Right kidney (tissue), 9 donors: ENCODE measurements at places on chromosomes 11 and 22.

GRCh38 chr22:37166675-37167066, 17.0 kb upstream of the IL2RB start:
- DNase-seq = peak; percentile 75

DNA sequence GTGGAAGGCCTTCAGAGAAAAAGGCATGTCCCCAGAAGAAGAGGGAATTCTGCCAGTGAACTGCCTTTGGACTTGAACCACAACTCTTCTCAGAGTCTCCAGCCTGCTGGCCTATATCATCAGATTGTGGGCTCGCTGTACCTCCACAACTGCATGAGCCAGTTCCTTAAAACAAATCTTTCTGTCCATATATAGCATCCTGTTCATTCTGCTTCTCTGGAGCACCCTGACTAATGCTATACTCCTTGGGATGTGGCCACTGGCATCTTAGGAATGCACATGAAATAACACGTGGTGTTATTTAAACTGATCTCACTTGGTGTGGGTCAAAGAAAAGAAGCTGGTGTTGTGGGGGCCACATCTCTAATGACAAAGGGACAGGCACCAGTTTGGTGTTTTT, 58.3 kb upstream of the VSTM5 start:
- no peak for DNase-seq

DNA sequence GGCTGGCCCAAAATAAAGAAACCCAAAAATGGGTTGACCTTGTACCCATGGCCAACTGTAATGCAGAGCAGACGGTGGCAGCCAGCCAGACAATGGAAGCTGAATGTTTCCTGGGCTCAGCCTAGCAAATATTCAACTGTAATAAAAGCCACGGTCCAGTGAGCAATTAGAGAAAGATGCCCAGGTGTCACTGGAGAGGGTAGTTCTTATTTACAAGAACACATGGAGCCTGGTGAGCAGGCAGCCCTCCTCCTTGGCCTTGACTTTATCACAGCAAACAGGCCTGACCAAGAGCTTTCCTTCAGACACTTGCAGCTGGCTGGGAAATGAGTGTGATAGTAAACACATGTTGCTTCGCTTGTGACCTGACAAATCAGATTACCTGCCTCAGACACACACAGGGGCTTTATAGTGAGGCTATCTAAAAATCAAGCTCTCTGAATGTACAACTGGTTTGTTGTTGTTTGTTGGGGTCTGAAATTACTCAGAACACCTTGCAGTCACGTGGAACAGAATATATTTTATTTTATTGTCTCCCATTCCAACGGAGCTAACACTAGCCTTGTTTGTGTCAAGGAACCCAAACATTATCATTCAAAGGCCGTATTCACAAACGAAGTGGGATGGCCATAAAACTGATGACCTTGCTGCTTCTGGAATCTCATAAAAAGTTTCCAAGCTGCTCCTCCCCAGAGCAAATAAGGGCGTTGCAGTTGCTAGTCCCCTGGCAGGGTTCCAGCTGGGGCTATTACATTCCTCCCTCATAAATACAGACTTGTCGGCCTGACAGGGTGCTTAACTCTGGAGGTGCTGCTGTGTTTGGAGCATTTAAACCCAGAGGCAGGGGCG, 161.1 kb downstream of the BBOX1 start:
- DNase-seq = peak; percentile 73

GRCh38 chr22:19569976-19570375, 45.8 kb upstream of the CLDN5 start:
- no peak for DNase-seq

- DNase-seq = no peak
These were observed 58.5 kb upstream of the ANO1 start for GRCh38 chr11:70019576-70020011.

- peak; percentile 36 for DNase-seq
These were observed 55.5 kb upstream of the SLC5A12 start for GRCh38 chr11:26777372-26777808.

- DNase-seq = no peak
These were observed 10.4 kb upstream of the SEPTIN5 start for GRCh38 chr22:19703869-19704268.

- peak; percentile 27 for DNase-seq
These were observed 20.4 kb upstream of the SCUBE1 start for GRCh38 chr22:43363315-43364168.

DNA sequence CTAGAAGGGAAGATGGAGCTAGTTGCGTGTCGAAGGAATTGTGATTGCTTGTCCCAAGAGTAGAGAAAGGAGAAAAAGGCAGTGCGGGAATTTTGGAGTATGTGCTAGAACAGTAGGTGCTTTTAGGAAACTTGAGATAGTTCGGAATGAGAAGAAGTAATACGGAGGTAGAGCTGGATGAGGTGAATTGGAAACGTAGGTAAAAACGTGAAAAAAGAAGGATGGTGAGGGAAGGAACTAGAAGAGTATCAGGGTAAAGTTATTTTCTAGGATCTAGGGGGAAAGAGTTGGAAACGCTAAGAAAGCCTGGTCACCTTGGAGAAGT, 1.4 kb downstream of the CEP57 start:
- DNase-seq = no peak

- no peak for DNase-seq
These were observed 1.8 kb downstream of the MTMR2 start for GRCh38 chr11:95922099-95922498.

- DNase-seq = no peak
These were observed 84.0 kb downstream of the DHCR7 start for GRCh38 chr11:71364176-71364671.

- no peak for DNase-seq
These were observed 1850.2 kb upstream of the RAG2 start for GRCh38 chr11:38448284-38448683.

- peak; percentile 12 for DNase-seq
These were observed 314.2 kb downstream of the BLID start for GRCh38 chr11:121801781-121802180.

DNA sequence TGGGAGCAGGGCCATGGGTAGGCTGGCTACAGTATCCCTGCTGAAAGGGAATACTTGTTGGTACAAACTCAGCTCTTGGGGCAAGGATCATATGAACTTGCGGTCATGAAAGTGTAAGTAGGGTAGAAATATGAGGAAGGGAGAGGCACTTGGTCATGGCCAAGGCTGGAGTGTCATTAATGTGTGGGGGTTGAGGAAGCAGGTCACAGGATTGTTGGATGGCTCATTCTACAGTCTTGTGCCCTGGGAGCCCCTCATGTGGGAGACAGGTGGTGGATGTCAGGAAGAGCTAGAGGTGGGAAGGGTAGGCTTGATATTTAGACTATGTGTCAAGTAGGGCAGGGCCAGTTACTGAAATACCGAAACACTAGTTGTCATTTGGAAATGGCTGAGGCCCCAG, 95.5 kb downstream of the RRM1 start:
- no peak for DNase-seq

DNA sequence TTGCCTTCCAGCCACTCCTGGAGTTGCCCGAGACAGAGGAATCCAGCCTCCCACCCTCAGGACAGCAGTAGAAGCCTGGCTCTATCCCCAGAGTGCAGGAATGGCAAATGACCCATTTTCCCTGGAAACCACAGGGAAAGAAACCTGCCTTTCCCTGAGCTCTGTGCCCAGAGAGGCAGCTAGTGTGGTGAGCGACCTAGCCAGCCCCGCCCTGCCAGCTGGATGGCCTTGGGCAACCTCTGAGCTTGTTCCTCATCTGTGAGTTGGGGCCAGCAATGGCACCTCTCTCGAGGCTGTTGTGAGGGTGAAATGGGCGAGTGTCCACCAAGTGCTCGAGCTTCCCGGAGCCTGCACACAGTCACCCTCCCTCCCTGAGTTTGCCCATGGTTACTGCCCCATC, 3.7 kb downstream of the OMP start:
- no peak for DNase-seq

- DNase-seq = no peak
These were observed 8.2 kb upstream of the BACE1-AS start for GRCh38 chr11:117282956-117283355.

DNA sequence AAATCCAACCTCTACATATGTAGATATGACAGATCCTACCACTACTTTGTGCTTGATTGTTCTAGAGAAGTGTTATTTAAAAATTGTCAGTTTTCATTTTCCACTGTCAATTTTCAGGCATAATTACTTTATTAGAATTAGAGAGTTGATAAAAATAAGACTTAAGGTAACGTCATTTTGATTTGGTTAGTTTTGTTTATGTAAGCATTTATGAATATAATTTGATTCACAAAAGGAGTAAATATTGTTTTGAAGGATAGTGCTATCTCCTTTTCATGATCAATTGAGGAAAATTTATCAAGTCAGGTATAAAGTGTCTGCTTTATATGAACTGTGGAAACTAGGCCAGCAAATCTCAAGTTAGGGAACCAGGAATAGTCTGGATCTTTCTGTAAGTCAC, 42.6 kb upstream of the PITPNB start:
- DNase-seq = no peak

DNA sequence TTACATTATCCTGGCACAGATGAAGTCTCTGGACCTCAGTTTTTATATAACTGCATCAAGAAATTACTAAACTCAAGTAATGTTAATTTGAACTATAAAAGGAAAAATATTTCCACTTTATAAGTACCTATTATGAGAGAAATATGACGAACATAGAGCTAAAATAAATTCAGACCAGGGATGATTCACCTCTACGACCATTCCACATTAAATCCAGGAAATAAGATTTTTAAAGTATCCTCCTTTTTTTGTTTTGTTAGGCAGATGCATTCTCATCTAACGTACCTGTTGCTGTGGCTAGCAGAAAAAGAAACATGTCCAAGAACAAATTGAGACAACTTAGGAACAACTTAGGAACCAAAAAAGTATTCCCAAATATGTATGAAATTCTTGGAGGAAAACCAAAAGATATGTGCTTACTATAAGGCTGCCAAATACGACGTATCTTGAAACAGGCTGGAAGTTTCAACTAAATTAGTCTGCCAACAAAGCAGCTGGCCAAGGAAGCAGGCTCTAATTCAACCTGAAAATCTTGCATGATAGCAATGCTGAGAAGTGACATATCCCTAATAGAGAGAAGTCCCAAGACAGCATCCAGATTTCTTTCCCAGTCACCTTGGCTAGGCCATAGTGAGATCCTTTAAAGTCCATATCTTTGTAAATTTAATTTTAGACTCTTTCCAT, 15.7 kb downstream of the SPTY2D1 start:
- DNase-seq = no peak

GRCh38 chr11:117205211-117205818, 6.1 kb downstream of the TAGLN start:
- no peak for DNase-seq

GRCh38 chr11:128757886-128758612, 64.2 kb downstream of the FLI1 start:
- DNase-seq = no peak

DNA sequence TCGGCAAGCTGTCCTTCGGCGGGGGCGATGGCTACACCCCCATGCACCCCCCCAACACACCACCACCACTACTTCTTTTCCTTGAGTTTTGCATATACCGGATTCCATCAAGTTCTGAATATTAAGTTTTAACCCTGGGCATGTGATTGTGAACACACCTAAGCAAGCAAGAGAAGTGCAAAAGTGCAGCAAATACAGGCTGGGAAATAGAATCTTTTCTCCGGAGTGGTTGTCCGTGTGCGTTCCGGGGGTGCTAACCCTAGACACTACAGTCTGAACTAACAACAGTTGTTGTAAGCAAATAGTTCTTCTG, 574 bp downstream of the PRSS23 start:
- no peak for DNase-seq

GRCh38 chr11:44066732-44067141, 667 bp downstream of the ACCS start:
- no peak for DNase-seq

DNA sequence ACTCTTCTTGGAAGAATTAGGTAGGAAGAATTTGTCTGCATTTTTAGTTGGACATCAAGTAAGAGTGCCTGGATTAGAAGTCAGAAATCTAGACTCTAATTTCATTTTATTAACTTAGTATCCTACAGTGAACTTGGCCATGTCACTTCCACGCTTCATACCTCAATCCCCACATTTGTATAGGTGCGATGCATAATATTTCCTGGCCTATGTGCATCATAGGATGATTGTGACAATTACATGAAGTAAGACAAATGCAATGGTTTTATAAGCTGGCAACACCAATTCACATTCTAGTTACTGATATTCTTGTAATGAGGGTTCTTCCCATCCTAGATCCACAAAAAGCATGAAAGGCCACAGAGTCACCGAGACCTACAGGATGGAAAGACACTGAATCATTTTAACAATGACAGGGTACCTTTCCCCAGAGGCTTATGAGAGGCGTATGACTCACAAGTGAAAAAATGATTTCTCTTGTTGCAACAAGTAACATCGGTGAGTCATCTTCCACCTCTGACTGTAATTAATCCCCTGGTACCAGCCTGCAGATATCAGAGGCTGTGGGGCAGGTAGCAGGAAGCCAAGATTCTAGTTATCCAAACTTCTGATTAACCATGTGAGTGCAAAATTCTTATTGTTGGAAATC, 56.0 kb upstream of the OR5AK2 start:
- no peak for DNase-seq

GRCh38 chr11:71103266-71103665, 149.1 kb downstream of the SHANK2 start:
- no peak for DNase-seq

DNA sequence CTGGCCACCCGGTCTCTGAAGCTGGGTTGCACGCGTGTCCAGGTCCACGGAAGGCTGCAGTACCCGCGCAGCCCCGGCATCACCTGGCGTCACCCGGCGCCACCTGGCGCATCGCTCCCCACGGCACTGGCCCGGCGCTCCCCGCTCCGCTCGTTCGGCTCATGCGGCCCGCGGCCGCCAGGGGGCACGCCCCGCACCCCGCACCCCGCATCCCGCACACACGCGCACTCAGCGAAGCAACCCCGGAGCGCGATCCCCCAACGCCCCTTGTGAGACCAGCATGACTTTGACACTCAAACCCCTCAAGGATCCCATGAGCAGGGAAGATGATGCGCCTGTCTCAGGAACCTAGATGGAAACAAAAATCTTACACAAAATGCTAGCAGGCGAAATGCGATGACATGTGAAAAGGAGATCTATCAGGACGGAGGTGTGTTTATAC, 11.9 kb downstream of the B3GNT6 start:
- DNase-seq = peak; percentile 69

DNA sequence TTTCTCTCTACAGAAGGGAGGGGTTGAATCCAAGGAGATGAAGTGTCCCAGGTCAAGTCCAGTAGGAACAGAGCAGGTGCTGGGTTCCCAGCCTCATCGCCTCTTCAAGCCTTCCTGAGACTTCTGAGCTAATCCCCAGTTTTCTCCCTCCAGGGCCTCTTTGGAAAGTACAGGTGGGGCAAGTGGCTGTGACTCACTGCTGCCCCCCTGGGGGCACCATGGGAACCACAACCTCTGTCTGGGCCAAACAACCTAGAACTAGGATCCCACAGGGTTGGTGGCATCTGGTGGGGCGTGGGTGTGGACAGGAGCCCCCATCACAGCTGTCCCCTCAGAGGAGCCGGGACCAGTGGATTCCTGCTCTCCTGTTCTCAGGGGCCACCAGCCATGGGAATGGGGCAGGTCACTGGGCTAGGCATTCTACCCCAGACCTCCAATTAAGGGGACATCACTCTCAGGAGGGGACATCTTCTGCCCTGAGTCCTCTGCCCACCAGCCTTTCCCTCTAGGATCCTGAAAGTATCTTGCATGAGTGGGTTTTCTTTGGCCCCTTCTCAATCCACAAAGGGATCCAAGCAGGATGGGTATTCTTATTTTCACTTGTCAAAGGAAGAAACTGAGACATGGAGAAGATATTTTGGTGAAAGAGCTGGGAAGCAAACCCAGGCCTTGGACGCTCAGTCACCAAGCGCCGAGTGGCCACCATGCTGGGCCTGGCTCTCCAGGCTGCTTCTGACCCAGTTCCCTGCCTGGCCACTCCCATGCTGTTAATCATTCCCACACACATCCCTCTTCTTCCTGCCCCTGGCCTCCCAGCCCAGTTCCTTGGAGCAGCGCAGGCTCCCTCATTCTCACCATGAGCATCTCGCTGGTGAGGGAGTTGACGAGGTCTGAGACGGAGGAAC, 23.8 kb downstream of the LRRC10B start:
- no peak for DNase-seq
